CD4-positive, alpha-beta T cell treated with Interferon gamma for 1 hour (primary cell): ENCODE measurements at places on chromosomes 3 and 15.

GRCh38 chr15:49215768-49216739, 46.0 kb downstream of the GALK2 start:
- DNase-seq = no peak

GRCh38 chr3:126035362-126036050, 48.4 kb downstream of the SLC41A3 start:
- DNase-seq = no peak

DNA sequence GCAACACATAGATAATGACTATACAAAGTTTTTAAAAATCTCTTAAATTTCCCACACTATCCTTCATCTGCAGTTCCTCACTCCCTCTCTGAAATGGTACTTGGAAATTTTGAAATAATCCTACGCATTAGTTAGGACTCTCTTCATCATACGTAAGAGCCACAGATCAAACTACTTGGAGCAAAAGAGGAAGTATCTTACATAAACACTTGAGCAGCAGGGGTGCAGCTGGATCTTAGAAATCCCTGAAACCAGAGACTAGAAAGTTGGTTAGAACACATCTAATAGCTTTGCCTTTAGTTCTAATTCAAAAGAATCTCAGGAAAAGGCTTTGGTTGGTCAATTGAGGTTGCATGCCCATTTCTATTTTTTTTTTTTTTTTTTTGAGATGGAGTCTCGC, 38.8 kb upstream of the ZNF445 start:
- no peak for DNase-seq

DNA sequence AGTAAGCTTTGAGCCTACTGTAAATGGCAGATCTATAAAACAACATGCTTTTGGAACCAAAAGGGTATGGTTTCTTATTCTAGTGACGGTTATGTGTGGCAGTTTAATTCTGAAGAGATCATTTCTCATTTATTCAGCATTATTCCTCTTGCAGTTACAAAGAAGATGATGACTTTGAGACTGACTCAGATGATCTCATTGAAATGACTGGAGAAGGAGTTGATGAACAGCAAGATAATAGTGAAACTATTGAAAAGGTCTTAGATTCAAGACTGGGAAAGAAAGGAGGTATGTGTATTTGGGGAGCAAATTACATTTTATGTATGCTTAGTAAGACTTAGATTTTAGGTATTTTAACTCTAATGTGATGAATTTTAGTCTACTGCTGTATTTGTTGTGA, 41.5 kb downstream of the CHD2 start:
- no peak for DNase-seq

DNA sequence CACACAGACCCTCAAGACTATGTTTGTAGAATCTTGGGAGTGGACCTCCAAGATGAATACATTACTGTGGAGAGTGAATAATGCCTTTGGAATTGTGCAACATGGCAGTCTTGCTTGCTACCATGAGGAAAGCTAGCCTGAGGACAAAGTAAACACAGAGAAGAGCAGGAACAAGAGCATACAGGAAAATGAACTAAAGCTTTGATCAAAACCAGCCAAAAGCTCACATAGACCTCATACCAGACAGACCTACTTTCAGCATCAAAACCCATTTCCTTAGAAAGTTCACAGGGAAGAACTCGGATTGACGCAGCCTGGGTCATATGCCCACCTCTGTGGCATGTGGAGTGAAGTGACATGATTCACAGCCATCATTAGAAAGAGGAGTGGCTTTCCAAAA, 3.3 kb upstream of the RAB8B start:
- DNase-seq = no peak

GRCh38 chr3:94251566-94251965, 188.7 kb downstream of the NSUN3 start:
- DNase-seq = no peak
